Stimulated activated CD4-positive, alpha-beta T cell treated with anti-CD3 and anti-CD28 coated beads, TNF-alpha, amount 100 ng/mL, for 48 hours (primary cell): ENCODE measurements at places on chromosomes 3 and 15.

DNA sequence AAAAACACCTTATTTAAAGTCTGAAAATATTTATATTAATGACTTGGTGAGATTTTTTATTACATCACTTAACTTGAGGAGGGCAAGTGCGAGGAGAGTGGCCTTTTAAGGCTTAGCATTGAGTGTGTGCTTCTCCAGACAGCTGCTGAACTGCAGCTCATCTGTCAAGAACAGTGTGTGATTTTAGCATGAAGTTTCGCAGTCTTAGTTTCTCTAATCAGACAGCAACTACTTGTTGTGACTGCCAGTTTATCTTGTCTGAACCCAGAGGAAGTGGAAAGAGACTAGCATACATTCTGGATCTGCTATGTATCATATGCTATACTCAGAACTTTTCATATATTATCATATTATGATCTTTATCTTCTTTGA, 291.7 kb upstream of the ROPN1 start:
- no peak for DNase-seq

DNA sequence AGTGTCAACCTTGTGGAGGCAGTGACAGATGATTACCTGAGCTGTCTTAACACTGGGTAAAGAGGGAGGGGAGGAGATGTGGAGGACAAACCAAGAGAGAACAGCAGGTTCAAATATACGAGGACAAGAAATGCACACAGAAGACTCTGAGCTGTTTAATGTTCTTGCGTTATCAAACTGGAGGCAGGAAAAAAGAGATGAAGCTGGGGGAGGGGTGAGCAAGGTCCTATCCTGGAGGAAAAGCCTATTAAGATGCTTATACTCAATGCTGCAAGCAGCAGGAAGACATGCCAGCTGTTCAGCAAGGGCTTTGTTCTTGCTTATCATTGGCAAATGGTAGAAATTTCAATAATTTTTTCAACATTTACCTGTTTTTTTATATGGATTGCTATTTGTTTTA, 345.7 kb upstream of the TRIM42 start:
- DNase-seq: no peak

GRCh38 chr3:61882253-61882652, 320.9 kb downstream of the PTPRG start:
- DNase-seq: no peak

DNA sequence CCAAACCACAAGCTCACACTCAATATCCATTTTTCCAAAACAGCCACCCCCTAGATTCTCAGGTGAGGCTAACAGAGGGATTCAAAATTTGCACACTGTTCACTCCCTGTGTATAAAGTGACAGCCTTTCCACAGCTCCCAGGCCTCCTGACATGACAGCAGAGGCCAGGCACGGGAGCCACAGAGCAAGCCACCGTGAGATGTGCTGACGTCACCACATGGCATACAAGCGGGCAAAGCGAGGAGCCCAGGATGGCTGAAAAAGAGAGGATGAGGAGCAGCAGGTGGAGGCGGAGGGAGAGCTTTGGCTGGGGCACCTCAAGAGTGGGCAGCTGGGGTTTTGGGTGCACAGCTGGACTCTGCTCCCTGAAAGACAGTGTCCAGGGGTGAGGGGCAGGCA, 27.1 kb downstream of the EHD4 start:
- DNase-seq: no peak

- DNase-seq: no peak
Observed at GRCh38 chr3:137988152-137988551, 21.8 kb upstream of the CLDN18 start.

- no peak for DNase-seq
Observed at GRCh38 chr3:123410149-123410515, 38.8 kb downstream of the ADCY5 start.

DNA sequence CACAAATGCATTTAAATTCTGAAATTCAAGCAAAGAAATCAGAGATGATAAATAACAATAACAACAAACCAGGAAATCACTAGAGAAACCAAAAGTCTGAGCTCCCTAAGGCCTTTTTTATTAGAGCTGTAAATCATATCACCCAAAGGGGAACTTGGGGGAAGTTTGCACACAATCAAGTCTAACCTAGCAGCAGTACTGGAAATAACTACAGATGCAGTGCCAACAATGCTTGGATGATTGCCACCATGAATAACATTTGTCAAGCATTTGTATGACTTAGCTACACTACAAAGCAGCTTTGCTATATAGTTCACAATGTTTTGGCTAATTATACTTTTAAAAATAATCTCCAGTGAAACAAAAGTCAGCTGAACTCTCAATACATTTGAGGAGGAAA, 27.8 kb downstream of the SHQ1 start:
- no peak for DNase-seq

DNA sequence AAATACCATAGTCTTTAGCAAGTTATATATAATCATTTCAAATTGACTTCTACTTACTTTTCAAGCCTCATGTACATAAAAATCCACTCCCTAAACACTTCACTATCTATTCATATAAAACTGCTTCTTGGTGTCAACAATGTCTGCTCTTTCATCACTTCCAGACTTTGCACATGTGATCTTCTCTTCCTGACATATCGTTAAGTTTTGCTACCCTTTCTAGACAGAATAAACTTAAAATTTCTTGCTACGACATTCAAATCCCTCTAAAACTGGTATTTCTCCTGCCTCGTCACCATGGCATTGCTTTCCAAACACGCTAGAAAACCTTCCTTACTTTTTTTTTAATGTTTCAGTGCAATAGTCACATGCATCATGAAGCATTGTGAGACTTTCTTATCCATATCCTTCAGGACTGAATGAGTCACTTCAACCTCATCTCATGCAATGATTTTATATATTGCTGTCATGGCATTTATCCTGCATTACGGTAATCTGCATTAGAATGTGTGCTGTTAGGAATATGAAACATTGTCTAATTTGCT, 122.8 kb downstream of the GMNC start:
- no peak for DNase-seq

DNA sequence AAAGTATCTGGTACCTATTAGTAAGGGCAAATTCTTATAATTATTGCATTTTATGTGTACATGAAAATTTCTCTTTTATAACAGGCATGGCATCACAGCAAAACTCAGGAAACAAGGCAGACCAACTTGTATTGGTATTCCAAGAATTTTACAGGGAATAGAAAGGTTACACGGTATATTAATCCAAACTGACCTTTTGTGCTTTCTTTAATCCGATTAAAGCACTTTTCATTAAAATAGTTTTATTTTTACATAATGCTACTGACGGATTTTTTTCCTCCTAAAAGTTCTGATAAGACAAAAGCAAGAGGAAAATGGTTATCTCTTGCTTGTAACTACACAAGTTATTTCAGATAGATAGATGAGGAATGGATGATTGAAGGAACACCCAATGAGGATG, 137.0 kb upstream of the SLCO3A1 start:
- no peak for DNase-seq

GRCh38 chr3:140246578-140246977, 311.6 kb downstream of the CLSTN2 start:
- DNase-seq: no peak

DNA sequence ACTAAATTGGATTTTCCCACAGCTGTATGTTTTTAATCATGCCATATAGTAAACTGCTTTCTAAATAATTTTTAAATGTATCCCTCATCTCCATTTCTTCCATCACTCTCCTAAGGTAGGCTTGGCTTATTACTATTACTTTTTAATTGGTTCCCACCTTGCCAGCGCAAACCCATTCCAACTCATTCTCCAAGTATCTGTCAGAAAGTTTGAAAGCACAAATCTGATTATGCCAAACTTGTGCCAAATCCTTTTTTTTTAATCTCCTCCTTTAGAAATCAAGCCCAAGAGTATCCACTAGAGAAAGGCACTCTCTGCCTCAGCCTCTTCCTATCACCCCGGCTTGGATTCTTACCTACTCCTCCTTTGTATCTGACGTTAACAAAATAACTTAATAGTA, 784.5 kb downstream of the TBL1XR1 start:
- DNase-seq: no peak

- no peak for DNase-seq
Observed at GRCh38 chr15:72220687-72221086, 10.3 kb downstream of the PKM start.

DNA sequence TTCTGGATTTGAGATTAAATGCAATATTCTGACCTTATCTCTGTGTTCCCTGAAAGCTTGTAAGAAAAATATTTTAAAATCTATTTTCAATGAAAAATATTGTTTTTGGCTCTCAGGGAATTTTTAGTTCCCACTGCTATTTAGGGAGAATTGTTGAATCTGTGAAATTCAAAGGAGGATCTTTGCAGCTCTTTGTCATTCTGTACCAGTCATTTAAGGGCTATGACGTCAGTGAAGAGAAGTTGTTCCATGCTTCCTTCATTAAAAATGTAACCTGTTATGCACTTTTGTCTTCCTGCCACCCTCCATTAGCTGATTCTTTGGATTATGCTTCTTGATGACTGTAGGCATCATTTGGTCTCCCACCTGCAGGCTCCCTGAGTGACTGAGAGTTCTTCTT, 427.8 kb upstream of the C2CD4B start:
- DNase-seq: no peak

- DNase-seq: peak; percentile 3
Observed at GRCh38 chr3:33645060-33645647, 72.9 kb downstream of the CLASP2 start.

DNA sequence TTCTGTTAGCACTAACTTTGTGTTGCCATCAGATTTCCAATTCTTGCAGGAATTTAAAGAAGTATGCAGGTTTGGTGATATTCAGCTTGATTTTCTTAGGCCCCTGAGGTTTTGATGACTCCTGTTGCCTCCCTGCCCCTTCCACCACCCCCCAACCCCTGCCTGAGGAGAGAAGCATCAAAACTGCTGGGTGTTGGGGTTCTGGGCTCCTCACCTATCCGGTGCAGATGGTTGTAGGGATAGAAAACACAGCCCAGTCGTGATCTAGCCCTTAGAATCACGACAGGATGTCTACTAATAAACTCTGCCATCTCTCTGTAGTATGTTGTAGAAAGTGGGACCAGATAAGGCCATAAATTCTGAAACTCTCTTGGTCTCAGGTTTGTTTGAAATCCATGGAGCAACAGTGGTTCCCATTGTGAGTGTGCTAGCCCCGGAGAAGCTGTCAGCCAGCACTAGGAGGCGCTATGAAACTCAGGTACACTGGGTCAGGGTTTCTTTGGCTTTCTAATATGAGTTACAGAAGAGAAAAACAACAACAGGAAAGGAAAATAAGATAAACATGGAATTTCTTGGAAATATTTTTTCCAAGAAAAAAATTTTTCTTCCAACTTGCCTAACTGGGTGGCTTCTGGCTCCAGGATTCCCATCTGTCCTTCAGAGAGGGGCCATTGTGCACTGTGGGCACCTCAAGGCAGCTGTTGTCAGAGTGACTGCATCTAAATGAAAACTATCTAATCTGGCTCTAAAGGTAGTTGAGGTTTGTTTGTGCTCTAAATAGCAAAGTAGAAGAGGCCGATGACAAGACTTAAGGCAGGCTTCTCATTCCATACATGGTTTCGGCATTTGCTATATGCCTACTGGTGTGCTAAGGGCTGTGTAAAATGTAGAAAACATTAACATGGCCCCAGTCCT, 8.7 kb downstream of the SRP14 start:
- no peak for DNase-seq

DNA sequence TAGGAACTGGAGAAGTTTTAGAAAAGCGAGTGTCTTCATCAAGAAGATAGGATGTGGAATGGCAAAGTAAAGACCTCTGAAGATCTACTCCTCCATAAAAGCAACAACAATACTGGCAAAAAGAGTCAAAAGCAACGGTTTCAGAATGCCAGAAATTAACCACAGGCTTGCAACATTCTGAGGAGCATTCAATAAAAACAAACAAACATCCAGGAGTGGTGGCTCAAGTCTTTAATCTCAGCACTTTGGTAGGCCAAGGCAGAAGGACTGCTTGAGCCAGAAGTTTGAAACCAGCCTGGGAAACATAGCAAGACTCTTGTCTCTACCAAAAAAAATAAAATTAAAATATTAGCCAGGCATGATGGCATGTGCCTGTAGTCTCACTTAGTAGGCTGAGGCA, 143.2 kb upstream of the HACD2 start:
- no peak for DNase-seq

- no peak for DNase-seq
Observed at GRCh38 chr15:96424674-96425073, 94.2 kb downstream of the NR2F2 start.

DNA sequence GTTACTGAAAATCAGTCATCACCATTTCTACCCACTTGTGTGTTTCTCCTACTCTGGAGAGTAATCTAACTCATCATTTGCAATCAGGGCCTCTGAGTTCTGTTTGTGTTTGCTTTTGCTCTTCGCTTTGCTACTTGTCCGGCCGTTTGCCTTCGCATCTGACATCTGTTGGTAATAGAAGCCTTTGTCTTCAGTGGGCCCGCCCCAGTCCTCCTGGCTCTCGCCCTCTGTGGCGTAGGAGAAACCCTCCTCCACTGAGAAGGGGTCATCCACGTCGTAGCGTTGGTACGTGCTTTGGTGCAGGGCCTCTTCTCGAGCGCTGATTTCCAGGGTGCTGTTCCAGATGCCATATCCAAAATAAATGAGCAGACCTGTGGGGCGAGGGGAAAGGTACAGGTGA, 48.3 kb downstream of the CLDN11 start:
- DNase-seq: no peak

DNA sequence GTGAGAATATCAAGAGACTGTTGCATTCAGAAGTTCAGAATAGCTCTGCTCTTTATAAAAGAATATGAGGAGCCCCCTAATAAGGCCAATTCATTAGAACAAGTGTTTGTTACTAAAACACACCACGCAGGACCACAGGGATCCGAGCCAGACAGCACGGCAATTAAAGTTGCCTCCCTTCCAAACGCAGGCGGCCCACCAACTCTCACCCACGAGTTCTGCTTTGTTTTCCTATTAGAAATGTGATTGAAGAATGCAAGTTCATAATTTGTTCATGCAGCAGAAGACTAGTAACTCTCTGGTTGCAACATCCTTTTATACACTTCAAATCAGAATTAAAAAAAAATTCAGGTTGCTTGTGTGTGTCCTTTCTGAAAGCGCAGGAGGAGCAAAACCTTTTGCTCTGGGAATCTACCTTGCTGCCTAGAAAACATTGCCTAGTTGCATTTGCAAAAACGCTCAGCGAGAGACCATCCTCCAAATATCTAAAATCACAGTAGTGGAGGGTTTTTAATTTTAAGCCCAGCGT, 1044.1 kb upstream of the NR2F2 start:
- no peak for DNase-seq

GRCh38 chr15:70027518-70027917, 70.2 kb downstream of the TLE3 start:
- no peak for DNase-seq

- no peak for DNase-seq
Observed at GRCh38 chr3:3579658-3580057, 219.6 kb upstream of the LRRN1 start.

- DNase-seq: no peak
Observed at GRCh38 chr3:71428841-71429596, 154.5 kb downstream of the FOXP1 start.

- DNase-seq: no peak
Observed at GRCh38 chr3:33722626-33723370, 4.7 kb upstream of the CLASP2 start.

DNA sequence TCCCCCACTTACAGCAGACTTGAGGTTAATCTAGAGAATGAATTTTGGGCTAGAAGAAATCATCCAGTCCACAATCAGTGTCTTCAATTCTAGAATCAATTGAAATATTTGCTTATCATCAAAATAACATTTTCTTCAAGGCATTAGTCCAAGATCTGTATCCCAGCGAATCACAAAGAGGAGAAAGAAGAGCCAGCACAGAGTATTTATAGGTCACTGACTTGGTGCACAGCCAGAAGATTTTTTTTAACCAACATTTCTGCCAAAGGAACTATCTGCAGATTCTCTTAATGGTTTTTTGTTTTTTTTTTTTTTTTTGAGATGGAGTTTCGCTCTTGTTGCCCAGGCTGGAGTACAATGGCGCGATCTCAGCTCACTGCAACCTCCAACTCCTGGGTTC, 178.2 kb downstream of the TNIK start:
- no peak for DNase-seq
